Iris pigment epithelial cell (primary cell): ENCODE measurements at places on chromosomes 3 and 15.

GRCh38 chr3:4776399-4776979 is 202.7 kb upstream of the BHLHE40 start:
- DNase-seq, result no peak

DNA sequence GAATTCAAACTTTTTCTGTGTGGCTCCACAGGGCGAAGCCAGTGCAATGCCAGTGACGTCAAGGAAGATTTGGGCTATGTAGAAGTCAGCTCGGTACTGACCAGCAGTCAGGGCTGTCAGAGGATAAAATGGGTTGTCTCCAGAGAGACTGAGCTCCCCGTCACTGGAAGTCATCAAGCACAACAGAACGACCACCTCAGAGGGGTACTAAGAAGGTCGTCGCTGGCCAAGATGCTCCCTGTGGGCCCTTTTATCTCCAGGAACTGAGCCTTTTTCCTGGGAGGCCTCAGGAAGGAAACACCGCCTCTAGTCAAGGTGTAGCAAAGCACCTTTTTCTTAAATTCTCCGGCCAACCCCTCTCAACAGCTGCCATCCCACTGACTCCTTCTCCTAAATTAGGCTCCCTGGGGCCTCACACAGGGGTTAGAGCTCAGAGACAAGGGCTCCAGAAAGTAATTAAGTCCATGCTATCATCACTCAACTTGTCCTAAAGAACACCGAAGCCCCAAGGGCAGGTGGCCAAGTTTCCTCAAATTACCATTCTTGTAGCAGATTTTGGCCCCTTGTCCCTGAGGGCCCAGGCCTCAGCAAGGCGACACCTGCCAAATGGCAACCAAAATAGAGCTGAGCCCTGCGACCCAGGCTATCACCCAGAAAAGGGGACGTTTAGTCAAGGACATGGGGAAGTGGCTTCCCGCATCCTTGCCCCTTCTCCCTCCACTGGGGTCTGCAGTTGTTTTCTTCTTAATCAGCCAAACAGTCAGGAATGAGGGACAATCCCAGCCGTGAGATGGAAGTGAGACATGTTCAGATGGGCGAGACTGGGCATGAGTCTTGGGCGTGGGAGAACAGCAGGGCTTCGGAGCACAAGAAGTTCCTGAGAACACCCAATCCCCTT is 48.0 kb downstream of the SSUH2 start:
- DNase-seq, result no peak

DNA sequence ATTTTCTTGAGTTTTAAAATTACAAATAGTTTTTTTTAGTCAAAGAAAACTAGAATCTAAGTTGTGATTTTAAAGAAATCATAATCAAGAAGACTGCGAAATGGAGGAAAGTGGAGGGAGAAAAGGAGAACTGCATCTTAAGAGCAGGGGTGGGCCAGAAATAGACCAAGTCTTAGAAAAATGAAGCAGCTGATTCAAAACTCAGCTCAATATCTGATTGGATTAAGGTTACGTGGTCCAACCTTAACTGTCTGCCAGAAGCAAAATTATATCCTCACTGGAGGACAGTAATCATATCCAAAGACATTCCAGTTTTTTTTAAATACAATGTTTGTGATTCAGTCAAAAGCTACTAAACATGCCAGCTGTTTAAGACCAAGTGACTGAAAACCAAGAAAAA is 41.4 kb downstream of the CHSY1 start:
- no peak for DNase-seq

DNA sequence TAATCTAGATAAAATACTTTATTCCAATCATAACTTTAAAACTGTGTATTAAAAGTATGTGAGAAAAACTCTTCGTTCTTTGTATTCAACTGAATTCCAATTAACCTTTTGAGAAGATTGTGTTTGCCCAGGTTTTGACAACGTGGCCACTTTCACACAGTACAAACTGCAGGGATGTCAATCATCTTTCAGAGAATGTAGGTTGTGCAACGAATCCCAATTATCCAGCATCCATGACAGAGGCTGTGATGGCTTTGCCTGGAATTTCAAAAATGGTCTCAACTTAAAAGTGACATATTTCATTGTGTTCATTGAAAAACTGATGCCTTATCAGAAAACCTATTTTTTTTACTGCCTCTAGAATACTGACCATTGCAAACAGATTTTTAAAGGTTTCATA is 615.1 kb upstream of the KCNMB2 start:
- DNase-seq, result no peak
